ENCODE measurements at places on chromosomes 5 and 9.

DNA sequence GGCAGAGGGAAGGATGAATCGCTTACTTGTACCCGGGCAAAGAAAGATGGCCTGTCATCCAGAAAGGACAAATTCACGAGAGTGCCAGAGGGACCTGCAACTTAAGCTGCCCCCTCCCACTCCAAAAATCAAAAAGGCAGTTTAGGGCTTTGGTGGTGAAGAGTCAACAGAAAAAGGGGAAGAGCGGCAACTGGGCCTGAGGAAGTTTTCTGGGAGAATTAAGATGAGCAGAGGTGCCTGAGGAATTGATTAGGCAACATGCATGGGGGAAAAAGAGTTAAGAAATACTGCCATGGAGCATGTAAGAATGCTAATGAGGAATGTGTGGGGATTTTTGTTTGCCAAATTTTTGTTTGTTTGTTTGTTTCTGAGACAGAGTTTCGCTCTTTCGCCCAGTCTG is 1.8 kb upstream of the ACTL7B start:
- no peak for DNase-seq

GRCh38 chr9:12204512-12204911 is 488.7 kb upstream of the TYRP1 start:
- DNase-seq: no peak

- DNase-seq: no peak
Measured at GRCh38 chr5:75072061-75072460, 19.7 kb upstream of the GCNT4 start.

GRCh38 chr9:104927216-104927911 is 591 bp downstream of the ABCA1 start:
- DNase-seq: peak; percentile 41

- DNase-seq: no peak
Measured at GRCh38 chr9:119436261-119436660, 67.0 kb upstream of the BRINP1 start.

GRCh38 chr9:127796852-127797370 is 5.8 kb upstream of the FPGS start:
- DNase-seq: peak; percentile 36

DNA sequence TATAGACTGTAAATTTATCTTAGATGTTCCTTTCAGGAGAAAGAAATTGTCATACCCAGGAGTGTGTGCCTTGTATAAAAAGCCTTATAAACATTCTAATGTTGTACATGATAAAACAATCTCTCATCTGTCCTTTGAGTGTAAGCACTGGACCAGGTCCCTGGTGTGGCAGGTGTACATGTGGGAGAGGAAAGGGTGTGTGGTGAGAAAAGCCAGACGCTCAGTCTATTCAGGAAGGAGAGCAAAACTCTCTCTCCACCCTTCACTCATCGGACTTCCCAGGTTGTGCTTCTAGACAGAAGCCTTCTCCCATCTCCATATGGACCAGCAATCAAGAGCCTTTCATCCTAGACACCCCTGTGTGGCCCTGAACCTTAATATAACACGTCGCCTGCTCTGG is 154.2 kb downstream of the ESM1 start:
- DNase-seq: no peak

GRCh38 chr9:123642291-123643278 is 286.6 kb downstream of the CRB2 start:
- peak; percentile 69 for DNase-seq

GRCh38 chr9:35771075-35771433 is 17.0 kb upstream of the MSMP start:
- DNase-seq: no peak

DNA sequence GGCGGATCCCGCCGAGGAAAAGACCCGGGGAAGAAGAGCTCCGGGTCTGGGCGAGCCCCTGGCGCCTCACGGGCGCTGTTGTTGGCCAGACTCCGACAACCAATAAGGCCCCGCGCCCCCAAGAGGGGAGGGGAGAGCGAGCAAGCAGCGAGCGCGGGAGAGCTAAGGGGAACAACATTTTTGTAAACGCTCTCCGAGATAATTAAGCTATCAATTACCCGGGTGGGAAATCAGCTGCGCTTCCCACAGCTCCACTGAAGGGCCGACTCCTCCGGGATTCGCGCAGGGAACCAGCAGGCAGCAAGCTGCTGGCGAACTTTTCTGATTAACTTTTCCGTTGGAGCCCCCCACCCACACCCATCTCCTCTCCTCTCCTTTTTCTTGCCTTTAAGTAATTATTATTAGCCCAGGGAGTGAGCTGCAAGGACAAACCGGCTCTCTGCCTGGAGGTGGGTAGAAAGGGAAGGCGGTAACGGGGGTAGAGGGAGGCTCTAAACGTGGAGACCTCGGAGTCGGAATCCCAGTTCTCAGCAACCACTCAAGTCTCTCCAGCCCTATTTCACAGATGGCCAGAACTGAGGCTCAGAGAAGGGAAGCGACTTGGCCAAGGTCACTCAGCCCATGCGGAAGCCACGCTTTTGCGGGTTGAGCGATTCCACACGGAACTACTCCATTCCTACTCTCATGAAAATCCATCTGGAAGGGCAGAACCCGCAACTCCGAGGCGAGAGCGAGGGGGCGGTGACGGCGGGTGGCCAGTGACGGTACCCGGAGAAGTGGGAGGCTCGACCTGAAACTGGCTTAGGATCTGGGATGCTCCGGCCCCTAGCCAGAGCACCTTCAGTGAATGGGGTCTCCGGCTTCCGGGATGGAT is 1.3 kb downstream of the ASTN2 start:
- no peak for DNase-seq

DNA sequence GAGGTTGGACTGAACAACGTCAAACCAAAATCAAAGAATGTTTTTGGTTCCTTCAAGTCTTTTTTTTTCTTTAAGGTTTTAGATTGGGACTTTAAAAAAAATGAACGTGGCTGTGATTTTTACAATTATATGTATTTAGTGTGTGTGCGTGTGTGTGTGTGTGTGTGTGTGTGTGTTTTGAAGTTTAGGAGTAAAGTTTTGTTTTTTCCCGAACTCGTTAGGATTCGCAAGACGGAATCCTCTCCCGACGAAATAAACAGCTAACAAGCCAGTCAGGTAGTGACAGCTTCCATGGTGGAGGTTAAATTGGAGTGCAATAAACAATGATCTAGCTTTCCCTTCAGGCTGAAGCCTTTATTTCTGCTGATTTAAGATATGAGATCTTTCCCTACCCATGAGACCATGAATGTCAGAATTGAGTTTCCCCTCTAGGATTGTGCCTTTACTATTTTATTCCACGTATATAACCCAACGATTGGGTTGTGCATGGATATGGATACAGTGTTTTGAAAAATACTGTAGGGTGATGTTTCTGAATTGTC is 1.2 kb downstream of the KIAA1958 start:
- no peak for DNase-seq

GRCh38 chr5:16406630-16407029 is 59.0 kb downstream of the ZNF622 start:
- DNase-seq: no peak

GRCh38 chr5:133469846-133470245 is 142.5 kb downstream of the FSTL4 start:
- DNase-seq: no peak

GRCh38 chr9:125549891-125550885 is 156.8 kb downstream of the MAPKAP1 start:
- no peak for DNase-seq

- DNase-seq: peak; percentile 67
Measured at GRCh38 chr9:133935328-133936005, 56.7 kb downstream of the VAV2 start.

DNA sequence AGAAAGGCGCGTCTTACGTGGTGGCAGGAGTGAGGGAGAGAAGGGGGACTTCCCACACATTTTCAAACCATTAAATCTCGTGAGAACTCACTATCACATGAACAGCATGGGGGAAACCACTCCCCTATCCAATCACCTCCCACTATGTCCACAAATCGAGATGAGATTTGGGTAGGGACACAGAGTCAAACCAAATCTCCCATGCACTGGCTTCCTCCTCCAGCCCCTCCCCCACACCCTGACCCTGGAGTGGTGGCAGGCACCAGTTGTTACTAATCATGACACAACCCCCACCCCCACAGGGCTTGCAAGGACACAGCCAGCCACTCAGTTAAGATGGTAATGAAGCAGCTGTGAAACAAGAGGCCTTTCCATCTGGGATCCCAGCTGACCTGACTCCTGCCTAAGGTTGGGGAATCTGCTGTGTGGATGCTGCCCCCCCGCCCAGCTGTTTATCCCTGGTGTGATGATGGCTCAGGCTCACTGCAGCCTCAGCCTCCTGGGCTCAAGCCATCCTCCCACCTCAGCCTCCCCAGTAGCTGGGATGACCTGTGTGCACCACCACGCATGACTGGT is 57.1 kb upstream of the FUBP3 start:
- no peak for DNase-seq

- no peak for DNase-seq
Measured at GRCh38 chr5:76445830-76446229, 42.7 kb downstream of the IQGAP2 start.

GRCh38 chr5:60287174-60287771 is 393.7 kb upstream of the PDE4D start:
- no peak for DNase-seq

DNA sequence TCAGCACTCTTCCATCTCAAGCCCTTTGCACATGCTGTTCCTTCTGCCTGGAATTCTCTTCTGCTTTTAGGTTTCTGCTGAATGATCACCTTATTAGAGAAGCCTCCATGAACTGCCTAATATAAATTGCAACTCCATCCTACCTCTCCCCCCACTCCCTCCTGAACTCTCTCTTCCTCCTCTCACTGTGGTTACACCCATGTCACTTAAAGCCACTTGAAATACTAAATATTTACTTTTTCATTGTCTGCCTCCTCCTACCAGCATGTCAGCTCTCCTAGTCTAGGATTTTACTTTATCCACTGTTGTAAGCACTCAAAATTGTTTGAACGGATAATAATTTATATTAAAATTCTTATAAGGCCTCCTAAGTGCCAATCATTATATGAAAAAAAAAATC is 43.8 kb downstream of the ACTL7B start:
- DNase-seq: no peak

- DNase-seq: peak; percentile 75
Measured at GRCh38 chr9:75866273-75866871, 24.1 kb upstream of the PCSK5 start.

GRCh38 chr5:81545911-81546310 is 152.0 kb upstream of the ACOT12 start:
- DNase-seq: no peak

DNA sequence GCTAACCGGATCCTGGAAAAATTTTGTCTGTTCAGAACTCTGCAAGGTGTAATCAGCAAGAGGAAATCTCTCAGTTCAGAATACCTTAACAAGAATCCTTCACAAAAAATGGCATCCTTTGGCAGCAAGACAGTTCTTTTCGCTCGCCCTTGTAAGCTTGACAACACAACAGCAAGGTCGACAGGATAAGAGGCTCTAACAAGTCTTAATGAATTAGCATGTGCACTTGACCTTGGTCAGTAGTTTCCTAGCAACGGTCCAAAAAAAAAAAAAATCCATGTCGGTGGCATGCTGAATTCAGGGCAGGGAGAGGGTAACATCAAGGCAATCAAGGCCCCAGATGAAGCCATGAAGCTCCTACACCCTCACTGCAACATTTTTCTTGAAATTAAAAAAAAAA is 172.8 kb downstream of the APBA1 start:
- DNase-seq: no peak

DNA sequence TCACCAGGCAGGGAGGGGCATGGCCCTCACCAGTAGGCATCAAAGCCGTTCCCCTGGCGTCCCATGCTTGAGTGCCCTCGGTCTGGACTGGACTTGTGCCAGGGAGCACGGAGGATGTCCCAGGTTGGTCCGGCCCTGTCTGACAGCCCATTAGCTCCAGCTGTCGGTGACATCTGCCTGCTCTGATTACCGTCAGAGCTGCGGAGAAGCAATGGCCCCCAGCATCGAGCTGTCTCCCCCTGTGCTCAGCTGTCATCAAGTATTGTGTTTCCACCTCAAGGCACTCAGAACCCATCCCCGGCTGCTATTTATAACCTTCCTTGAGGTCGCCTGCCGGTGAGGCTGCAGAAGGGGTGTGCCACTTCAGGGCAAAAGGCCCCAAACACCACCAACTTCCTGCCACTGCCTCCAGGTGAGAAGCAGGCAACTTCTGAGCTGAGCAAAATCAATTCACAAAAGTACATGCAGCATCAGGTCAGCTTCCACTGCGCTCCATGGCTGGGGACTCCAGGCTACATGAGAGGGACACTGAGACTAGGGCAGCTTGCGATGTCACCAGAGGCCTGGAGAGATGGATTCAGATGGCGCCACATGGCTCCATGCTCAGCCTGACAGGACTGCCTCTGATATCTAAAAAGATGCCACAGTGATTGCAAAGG is 142.7 kb downstream of the C5orf15 start:
- no peak for DNase-seq

- DNase-seq: no peak
Measured at GRCh38 chr5:55073211-55073610, 29.2 kb upstream of the GZMA start.

GRCh38 chr9:93081081-93081529 is 14.9 kb upstream of the CARD19 start:
- peak; percentile 22 for DNase-seq

- no peak for DNase-seq
Measured at GRCh38 chr5:133147411-133147810, 95.6 kb downstream of the HSPA4 start.

DNA sequence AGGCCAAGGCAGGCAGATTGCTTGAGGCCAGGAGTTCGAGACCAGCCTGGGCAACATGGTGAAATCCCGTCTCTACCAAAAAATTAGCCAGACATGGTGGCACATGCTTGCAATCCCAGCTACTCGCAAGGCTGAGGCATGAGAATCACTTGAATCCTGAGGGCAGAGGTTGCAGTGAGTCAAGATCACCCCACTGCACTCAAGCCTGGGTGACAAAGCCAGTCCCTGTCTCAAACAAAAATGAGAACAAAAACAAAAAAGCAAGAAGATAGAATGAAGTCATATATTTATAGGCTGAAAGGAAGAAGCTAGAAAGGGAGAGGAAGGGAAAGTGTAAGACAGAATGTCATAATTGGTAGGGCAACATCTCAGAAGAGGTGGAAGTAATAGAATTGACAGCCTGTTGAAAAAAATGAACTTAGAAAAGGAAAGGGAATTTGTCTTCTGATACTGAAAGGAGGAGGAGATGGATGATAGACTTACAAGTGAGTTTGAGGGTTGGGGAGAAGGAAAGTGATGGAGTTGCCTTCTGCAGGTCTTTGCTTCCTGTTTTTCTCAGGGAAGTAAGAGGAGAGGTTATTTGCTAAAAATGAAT is 32.2 kb downstream of the CARD6 start:
- no peak for DNase-seq

DNA sequence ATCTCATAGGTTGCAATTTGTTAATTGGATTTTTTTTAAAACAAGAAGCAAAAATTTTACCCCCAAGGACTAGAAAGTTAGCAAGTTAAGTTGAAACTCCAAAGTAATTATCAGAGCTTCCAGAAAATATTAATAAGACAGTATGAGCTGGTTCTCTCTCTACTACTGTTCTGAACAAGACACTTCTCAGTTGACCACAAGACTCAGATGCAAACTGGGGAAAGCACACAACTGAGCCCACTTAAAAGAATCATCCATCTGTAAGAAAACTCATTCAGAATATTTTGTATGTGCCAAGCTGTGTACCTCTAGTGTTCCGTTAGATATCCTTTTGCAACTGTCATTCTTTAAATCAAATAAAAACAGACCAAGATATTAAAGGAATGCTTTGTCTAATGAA is 60.0 kb downstream of the MAP1B start:
- DNase-seq: no peak

- no peak for DNase-seq
Measured at GRCh38 chr5:120358949-120359348, 105.2 kb upstream of the PRR16 start.
